Astrocyte of the hippocampus (primary cell): ENCODE measurements at places on chromosomes 11 and 22.

DNA sequence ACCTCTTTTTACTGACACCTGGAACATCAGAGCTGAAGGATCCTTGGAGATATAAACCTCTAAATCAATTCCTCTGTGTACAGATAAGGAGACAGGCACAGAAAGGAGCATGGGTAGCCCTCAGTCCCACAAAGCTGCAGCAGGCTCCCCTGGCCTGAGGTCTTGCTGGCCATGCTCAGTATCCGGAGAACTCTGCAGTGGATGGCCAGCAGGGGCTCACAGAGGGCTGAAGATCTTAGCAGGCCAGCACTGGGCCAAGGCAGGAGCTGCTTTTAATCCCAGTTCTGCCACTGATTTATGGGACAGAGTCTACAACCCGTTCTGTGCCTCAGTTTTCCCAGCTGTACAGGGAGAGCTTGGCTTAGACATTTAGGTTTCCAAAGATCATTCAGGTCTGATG lies 52.6 kb upstream of the LRRC32 start:
- DNase-seq, result no peak

DNA sequence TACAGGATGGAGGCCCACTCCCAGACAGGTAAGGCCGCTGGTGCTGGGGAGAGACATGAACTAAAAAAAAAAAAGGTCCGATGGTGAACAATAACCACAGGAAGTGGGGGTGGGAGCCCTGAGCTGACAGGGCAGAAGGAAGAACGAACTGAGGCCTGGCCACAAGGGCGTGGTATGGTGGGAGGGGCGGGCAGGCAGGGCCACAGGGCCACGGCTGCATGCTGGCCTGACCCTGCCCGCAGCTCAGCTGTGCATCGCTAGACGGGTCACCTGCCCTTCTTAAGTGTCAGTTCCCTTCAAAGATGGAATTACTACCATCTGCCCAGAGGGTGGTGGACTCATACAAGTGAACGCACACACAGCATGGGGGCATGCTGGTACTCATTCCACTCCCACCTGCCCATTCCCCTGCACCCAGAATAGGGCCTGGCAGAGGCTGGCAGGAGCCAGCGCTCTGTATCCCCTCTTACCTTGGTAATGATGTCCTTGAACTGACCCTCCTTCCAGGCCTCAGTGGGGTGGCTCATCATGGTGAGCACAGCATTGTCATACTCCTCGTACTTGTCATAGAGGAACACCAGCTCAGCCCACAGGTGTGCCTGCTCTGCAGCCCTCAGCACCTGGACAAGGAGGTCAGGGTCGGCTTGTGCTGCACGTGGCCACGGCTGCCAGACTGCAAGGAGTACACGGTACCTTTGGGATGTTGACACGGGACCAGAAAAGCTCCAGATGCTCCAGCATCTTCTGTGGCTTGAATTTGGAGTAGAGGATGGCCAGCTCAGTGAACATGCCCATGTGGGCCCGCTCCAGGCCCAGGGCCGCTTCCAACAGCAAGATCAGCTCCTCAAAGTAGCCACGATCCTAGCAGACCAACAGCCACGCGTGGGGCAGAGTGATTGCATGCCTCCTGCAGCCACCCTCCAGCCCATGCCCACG lies 17.5 kb upstream of the SLC25A1 start:
- DNase-seq, result no peak

DNA sequence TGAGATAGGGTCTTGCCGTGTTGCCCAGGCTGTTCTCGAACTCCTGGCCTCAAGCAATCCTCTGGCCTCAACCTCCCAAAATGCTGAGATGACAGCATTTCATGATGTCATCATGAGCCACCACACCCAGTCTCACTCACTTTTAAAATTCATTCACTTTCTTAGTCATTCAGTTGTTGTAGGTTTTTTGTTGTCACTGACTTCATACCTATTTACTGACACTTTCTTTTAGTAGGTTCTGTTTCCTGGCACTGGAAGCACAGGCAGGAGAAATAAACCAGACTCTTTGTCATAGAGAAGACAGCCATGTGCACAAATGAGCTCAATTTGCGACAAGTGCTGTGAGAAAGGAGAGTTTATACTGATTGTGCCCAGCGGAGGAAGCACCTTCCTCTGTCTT lies 10.5 kb downstream of the ART5 start:
- DNase-seq, result no peak

DNA sequence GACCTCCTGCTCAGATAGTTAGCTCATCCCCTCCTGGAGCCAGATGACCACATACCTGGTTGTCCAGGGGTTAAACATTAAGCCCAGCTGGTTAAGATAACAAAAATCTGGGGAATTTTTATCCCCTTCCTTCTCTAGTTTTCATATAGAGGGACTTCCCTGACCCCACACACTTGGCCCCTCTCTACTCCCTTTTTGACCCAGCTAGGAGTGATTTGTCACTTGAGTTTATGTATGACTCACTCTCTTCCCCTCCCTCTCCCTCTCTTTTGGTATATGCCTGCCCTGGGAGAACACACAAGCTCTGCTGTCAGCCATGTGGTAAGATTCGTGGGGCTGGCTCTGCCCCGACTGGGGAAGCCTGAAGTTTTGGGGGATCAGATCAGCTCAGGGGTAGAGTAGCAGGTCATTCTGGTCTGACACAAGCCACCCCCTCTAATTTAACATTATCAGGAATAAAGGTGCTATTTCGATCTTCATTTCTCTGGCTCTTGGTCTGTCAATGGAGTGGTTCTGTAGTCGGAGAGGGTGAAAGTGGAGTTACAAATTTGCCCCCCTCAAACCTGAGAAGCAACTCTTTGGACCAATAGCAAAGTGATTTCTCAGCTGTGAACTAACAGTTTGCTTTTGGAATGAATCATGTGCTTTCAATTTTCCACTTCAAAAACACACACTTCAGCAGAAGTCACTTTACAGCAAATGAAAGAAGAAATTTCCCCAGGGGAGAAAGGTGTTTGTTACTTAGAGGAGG lies 415.3 kb upstream of the CADM1 start:
- DNase-seq, result peak; percentile 73

GRCh38 chr11:87266751-87267150 lies 229.0 kb downstream of the TMEM135 start:
- DNase-seq, result no peak
